ENCODE measurements at places on chromosomes 4 and X.

GRCh38 chrX:66731398-66731797 lies 92.5 kb upstream of the EDA2R start:
- DNase-seq, result no peak

DNA sequence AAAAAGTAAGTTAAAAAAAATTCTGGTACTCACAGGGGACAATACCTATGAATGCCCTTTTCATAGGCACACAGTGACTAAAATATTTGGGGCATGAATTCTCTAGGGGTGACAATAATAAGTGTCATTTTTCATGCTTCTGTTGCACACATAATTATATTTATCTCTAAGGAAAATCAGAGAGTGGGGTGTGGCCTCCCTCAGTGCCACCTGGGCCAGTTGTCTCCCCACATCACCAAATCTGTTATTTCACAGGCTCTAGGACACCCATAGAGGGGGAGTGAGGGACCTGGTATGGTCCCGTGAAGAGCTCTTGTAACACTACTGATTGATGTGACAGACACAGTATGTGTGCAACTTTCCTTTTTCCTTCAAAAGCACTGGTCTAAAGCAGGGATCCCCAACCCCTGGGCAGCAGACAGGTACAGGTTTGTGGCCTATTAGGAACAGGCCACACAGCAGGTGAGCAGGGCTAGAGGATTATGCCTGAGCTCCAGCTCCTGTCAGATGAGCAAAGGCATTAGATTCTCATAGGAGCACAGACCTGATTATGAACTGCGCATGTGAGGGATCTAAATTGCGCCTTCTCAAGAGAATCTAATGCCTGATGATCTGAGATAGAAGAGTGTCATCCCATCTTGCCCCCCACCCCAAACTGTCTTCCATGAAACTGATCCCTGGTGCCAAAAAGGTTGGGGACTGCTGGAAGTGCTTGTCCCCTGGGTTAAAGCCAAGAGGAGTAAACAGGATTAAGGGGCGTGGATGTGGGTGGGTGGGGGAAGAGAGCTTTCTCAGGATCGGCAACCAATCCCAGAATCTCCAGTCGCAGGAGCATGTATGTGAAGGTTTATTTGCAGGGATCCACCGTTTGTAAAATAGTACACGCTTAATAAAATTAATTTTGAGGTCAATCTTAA lies 856 bp downstream of the SLC9B1 start:
- DNase-seq, result no peak

DNA sequence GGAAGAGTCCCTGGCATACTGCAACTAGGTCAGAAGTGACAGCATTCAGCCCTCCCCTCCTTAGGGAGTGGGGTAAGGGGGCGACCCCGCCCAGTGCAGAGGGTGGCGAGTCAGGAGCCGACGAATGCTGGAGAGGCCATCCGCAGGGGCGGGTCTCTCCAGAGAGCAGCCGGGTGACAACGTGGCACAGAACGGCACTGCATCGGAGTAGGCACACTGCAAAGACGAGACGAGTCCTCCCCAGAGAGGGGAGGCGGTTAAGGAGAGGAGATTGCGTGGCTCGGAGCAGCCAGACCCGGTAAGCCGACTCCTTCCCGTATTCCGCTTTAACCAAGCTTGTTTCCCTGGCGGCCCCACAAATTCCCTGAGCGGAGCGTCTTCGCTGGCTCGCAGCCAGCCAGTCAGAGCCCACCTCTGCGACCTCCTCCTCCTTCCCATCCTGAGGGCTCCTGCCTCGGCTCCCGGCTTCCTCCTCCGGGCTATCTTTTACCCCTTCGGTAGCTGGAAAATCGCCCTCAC lies 54.9 kb downstream of the LINC00632 start:
- no peak for DNase-seq

DNA sequence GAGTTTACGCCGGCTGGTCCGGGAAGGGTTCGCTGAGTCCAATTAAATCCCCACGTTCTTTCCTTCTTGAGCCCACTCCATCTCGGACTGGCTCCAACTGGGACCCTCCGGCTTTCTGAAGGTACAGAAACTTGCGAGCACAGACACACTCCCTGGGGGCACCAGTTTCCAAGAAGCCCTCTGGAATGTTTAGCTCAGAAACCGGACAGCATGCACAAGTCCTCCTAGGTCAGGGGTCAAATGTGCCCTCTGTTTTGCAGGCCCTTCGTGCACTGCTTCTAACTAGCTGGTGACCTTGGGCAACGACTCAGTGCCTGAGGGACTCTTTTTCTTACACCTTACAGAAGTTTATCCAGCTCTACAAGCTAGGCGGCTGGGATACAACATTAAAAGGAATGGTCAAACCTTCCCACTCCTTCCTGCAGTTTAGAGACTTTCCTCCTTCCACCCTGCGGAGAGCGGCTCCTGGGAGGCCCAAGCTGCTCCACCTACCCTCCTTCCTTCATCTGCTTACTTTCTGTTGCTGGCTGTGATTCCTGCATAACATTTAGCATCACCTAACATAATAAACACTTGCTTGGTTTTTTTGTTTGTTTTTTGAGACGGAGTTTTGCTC lies 275.5 kb downstream of the BCOR start:
- no peak for DNase-seq

- no peak for DNase-seq
These were observed 94.2 kb downstream of the MFAP3L start for GRCh38 chr4:169931964-169932363.

DNA sequence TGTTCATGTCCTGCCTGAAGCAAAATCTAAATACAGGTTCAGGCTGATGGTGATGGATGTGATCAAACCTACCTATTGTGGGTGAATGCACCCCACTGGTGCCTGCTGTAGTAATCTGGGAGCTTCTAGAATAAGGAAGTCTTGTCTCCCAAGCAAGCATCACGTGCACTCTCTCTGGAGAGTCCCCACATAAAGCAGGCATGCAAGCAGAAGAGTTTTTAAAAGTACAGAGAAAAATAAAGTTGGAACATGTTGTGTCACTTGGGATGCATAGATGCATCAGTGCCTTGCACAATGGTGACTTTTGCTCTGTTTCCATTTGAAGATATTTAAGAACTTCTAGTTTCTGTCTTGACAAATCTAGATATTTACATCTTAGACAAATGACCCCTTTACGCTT lies 54.9 kb downstream of the MAD2L1 start:
- no peak for DNase-seq

Data from stimulated activated CD8-positive, alpha-beta memory T cell treated with anti-CD3 and anti-CD28 coated beads, Interleukin-15, amount 100 ng/mL, for 4 hours (primary cell).